Keratinocyte (primary cell): ENCODE measurements at places on chromosomes 11 and 22.

DNA sequence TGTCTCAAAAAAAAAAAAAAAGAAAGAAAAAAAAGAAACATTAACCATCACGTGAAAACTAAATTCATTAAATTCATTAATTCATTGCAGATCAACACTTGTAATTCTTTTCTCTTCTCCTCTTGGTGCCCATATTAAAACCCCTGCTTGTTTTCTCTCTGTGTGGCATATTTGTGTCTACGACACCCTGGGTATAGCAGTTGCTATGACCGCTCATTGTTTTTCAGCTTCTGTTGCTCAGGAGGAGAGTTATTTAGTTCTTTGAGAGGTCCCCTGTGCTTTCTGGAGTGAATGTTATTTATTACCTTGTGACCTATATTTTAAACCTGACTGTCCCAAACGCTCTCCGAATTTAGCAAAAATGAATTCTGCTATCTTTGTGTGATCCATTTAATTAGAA lies 62.3 kb upstream of the CLMP start:
- no peaks in the 10 kb centered on the region for H3K27me3 ChIP-seq
- DNase-seq, result no peak
- no peaks in the 10 kb centered on the region for H3K36me3 ChIP-seq
- no peak overlapping the region for H3K4me3 ChIP-seq
- no peak overlapping the region for H3K27ac ChIP-seq

- no peak overlapping the region for H3K4me3 ChIP-seq
- no peak overlapping the region for H3K27ac ChIP-seq
- no peaks in the 10 kb centered on the region for H3K36me3 ChIP-seq
- H3K4me1 ChIP-seq, result peaks cover 2% of the 10 kb centered on the region
These were observed 55.8 kb upstream of the CEP295 start for GRCh38 chr11:93605642-93606041.

GRCh38 chr22:25120093-25120561 lies 79.5 kb upstream of the CRYBB3 start:
- H3K27ac ChIP-seq, result peak overlapping the region; percentile 13
- no peaks in the 10 kb centered on the region for H3K27me3 ChIP-seq
- H3K36me3 ChIP-seq, result peaks cover 7% of the 10 kb centered on the region
- no peak overlapping the region for H3K4me3 ChIP-seq
- H3K4me1 ChIP-seq, result peaks cover 12% of the 10 kb centered on the region

GRCh38 chr11:62025487-62026105 lies 58.2 kb upstream of the FTH1 start:
- H3K4me1 ChIP-seq, result peaks cover 12% of the 10 kb centered on the region
- DNase-seq, result peak; percentile 73
- H3K27me3 ChIP-seq, result no peaks in the 10 kb centered on the region
- peak overlapping the region; percentile 2 for H3K4me3 ChIP-seq
- H3K27ac ChIP-seq, result peak overlapping the region; percentile 61

DNA sequence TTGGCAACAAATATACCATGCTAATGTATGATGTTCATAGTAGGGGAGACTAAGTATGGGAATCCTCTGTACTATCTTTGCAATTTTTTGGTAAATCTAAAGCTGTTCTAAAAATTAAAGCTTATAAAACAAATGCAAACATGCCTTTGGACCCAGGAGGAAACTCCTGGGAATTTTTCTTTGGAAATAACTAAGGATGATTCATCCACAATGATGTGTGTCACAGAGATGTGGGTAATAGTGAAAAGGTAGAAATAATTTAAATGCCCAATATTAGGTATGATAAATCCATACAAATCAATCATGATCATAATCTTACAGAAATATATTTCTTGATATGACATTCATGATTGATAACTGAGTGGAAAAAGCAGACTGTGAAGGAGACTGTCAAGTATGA lies 135.8 kb downstream of the TRIM44 start:
- no peaks in the 10 kb centered on the region for H3K27me3 ChIP-seq
- H3K36me3 ChIP-seq, result no peaks in the 10 kb centered on the region
- H3K4me1 ChIP-seq, result peaks cover 83% of the 10 kb centered on the region
- no peak overlapping the region for H3K4me3 ChIP-seq
- H3K27ac ChIP-seq, result peak overlapping the region; percentile 75
- no peak for DNase-seq

DNA sequence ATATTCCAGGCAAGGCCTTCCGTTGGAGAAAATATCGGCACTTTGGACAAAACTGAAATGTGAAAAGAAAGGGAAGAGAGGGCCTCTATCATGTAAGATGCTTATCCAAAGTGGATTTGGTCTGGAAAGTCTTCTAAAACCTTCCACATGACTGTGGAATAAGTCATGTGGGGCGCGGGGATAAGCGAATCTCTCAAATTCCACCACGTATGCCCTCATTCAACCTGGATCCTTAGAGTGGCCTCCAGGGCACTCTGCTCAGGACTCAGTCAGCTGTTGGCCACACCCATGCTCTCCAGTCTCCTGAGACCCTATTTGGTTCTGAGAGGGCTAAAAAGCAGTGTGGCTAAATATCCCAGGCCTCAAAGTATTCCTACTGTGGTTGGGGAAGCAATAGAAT lies 2.0 kb upstream of the TIMP3 start:
- peaks cover 25% of the 10 kb centered on the region for H3K4me1 ChIP-seq
- DNase-seq, result no peak
- no peak overlapping the region for H3K27ac ChIP-seq
- no peaks in the 10 kb centered on the region for H3K36me3 ChIP-seq

GRCh38 chr22:47162865-47163264 lies 400.4 kb downstream of the TBC1D22A start:
- H3K4me1 ChIP-seq, result no peaks in the 10 kb centered on the region
- no peaks in the 10 kb centered on the region for H3K27me3 ChIP-seq
- no peak overlapping the region for H3K27ac ChIP-seq
- no peak for DNase-seq
- peaks cover 3% of the 10 kb centered on the region for H3K36me3 ChIP-seq

GRCh38 chr11:108838792-108839105 lies 173.9 kb downstream of the DDX10 start:
- H3K27ac ChIP-seq, result no peak overlapping the region
- H3K27me3 ChIP-seq, result no peaks in the 10 kb centered on the region
- no peaks in the 10 kb centered on the region for H3K36me3 ChIP-seq
- no peaks in the 10 kb centered on the region for H3K4me1 ChIP-seq
- DNase-seq, result no peak

DNA sequence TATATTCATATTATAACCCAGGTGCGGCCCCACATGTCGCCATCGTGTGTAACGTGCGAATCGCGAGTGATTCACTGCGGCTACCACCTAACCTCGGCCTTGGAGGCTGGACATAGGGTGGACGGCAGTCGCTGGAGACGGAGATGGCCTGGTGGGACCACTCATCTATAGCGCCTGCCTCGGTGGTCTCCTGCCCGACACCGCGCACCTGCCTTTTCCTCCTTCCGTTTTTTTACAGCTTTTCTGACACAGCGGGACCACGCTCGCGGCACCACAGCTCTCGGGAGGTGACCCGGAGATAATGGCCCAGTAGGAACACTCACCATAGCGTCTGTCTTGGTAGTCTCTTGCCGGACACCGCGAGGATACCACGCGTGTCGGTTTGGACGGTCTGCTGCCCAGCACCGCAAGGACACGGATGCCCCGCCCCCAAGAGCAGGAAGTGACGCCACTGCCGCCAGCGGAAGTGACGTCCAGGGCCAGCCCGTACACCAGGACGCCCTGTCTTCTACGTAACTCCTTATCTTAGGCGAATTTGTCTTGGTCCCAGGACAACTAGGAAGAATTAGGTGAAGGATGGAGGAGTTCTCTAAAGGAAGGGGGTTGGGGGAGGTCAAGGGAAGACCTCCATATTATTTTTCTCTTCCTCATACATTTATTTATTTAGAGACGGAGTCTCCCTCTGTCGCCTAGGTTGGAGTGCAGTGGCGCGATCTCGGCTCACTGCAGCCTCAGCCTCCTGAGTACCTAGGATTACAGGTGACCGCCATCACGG lies 6.4 kb downstream of the SNU13 start:
- H3K4me1 ChIP-seq, result peaks cover 15% of the 10 kb centered on the region
- DNase-seq, result no peak

GRCh38 chr22:42287174-42287890 lies 16.9 kb upstream of the TCF20 start:
- H3K4me1 ChIP-seq, result peaks cover 11% of the 10 kb centered on the region
- H3K4me3 ChIP-seq, result no peak overlapping the region
- DNase-seq, result no peak
- H3K27ac ChIP-seq, result no peak overlapping the region

GRCh38 chr22:37220543-37220981 lies 8.3 kb upstream of the SSTR3 start:
- no peaks in the 10 kb centered on the region for H3K4me1 ChIP-seq
- H3K4me3 ChIP-seq, result no peak overlapping the region
- H3K27ac ChIP-seq, result no peak overlapping the region
- peaks cover 8% of the 10 kb centered on the region for H3K36me3 ChIP-seq

- DNase-seq, result no peak
- H3K4me1 ChIP-seq, result no peaks in the 10 kb centered on the region
- H3K36me3 ChIP-seq, result no peaks in the 10 kb centered on the region
- no peak overlapping the region for H3K27ac ChIP-seq
- H3K27me3 ChIP-seq, result peaks cover 11% of the 10 kb centered on the region
These were observed 16.7 kb downstream of the TP53AIP1 start for GRCh38 chr11:128926000-128926399.

DNA sequence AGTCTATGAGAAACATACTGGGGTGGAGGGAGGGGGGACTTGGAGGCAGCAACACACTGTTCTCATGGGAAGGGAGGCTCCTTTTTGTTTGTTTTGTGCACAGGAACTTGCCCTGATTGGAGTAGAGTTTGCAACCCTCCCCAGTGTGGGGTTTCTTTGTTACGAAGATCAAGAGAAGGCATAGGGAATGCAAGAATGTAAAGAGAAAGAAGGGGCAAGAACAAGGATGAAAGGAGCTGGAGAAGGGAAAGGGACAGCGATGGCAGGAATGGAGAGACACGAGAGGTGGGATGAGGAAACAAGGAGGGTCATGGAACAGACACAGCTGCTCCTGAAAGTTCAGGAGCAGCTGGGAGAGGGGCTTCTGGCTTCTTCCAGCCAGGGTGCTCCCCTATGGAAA lies 611.7 kb downstream of the NTM start:
- H3K36me3 ChIP-seq, result no peaks in the 10 kb centered on the region
- peaks cover 32% of the 10 kb centered on the region for H3K4me1 ChIP-seq
- no peak overlapping the region for H3K4me3 ChIP-seq

- H3K36me3 ChIP-seq, result no peaks in the 10 kb centered on the region
- peaks cover 6% of the 10 kb centered on the region for H3K4me1 ChIP-seq
- no peak overlapping the region for H3K27ac ChIP-seq
- no peak overlapping the region for H3K4me3 ChIP-seq
- H3K27me3 ChIP-seq, result no peaks in the 10 kb centered on the region
These were observed 302.2 kb downstream of the AASDHPPT start for GRCh38 chr11:106379712-106380111.

- DNase-seq, result no peak
- no peaks in the 10 kb centered on the region for H3K4me1 ChIP-seq
- no peak overlapping the region for H3K27ac ChIP-seq
- no peaks in the 10 kb centered on the region for H3K27me3 ChIP-seq
- H3K4me3 ChIP-seq, result no peak overlapping the region
These were observed 174.2 kb upstream of the DDI1 start for GRCh38 chr11:103862094-103862801.

- H3K36me3 ChIP-seq, result no peaks in the 10 kb centered on the region
- H3K4me1 ChIP-seq, result no peaks in the 10 kb centered on the region
- H3K27ac ChIP-seq, result no peak overlapping the region
- no peaks in the 10 kb centered on the region for H3K27me3 ChIP-seq
These were observed 314.0 kb downstream of the LRRC4C start for GRCh38 chr11:41145420-41145819.

DNA sequence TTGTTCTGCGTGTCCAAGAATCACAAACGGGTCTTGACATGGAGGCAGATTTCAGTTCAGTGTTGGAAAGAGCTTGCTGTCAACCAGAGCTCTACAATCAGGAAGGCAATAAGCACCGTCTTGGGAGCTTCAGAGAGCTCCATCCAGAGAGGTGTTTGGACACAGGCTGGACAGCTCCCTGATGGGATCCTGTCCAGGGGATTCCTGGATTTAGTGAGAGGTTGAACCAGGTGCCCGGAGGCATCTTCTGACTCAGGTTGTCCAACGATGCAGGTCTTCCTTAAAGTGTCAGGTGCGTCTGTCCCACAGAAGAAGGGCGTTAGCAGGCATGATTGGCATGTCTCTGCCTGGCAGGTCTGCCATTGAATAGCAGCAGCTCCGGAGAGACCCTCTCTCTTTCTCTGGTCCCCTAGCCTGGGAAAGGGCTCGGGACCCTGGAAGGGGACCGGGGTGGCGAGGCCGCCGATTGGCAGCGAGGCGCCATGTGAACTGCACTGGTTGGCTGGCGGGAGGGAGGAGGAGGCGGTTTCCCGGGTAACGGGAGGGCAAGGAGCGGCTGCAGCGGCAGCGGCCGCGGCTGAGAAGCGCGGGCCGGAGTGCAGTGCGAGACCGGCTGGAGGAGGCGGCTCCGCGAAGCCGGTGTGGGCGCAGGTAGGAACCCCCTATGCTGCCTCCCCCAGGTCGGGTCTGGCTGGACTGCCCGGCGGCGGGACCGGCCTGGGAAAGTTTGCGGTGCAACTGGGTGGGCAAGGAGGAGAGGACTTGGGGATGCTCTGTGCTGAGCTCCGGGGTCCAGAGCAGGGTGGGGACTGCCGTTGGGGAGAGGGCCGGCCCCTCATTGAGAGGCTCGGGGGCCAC lies 104.1 kb upstream of the E2F8 start:
- no peak overlapping the region for H3K27ac ChIP-seq
- H3K27me3 ChIP-seq, result peaks cover 73% of the 10 kb centered on the region
- H3K36me3 ChIP-seq, result no peaks in the 10 kb centered on the region
- peak; percentile 41 for DNase-seq
- H3K4me3 ChIP-seq, result no peak overlapping the region

DNA sequence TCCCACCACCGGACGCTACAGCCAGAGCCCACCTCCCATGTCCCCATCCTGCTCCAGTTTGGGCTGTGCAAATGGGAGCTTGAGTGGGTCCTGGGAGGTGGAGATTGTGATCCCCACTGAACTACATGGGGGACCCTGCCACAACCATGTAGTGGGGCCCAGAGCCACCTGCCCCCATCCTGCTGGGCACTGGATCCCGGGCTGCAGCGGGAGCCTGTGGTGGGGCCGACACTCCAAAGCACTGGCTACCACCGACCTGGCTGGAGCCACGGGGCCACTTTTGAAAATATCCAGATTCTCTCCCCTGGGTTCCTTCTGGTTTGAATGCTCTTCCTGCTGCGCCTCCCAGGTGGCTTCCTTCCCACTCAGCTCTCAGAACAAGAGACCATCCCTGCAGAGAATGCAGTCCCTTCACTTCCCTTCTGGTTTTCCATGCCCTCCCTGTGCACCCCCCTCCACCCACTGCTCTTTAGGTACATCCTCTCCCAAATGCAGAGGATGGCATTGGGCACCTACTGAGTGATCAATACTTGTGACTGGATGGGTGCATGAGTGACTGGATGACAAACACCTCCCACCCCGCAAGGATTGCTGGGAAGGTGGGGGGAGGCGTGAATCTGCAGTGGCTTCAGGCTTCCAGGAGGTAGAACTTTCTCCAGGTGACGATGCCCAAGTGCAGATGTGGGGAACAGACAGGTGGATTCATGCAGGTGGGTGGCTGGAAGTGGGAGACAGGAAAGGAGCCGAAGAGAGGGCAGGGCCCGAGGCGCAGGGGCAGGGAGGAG lies 846 bp upstream of the UNC93B1 start:
- no peak for DNase-seq
- H3K4me3 ChIP-seq, result no peak overlapping the region
- peaks cover 20% of the 10 kb centered on the region for H3K4me1 ChIP-seq
- no peaks in the 10 kb centered on the region for H3K36me3 ChIP-seq

GRCh38 chr11:30406978-30407762 lies 84.3 kb downstream of the ARL14EP start:
- H3K4me1 ChIP-seq, result no peaks in the 10 kb centered on the region
- no peak overlapping the region for H3K4me3 ChIP-seq
- no peaks in the 10 kb centered on the region for H3K36me3 ChIP-seq
- H3K27ac ChIP-seq, result no peak overlapping the region
- H3K27me3 ChIP-seq, result no peaks in the 10 kb centered on the region

GRCh38 chr22:50547263-50547985 lies 1.7 kb downstream of the KLHDC7B start:
- H3K27ac ChIP-seq, result no peak overlapping the region
- H3K4me3 ChIP-seq, result no peak overlapping the region
- DNase-seq, result no peak
- H3K4me1 ChIP-seq, result peaks cover 18% of the 10 kb centered on the region
